Lung microvascular endothelial cell (primary cell): ENCODE measurements at places on chromosomes 1 and 21. TPM values are rescaled to one million over a fixed set of nuclear protein-coding genes. Genes with fewer than 3 reads are reported as not detected.

The OR2L3 gene
- total RNA-seq: not detected in 2 replicates

The MPL gene
- total RNA-seq: under 0.01 TPM in 1 of 2 replicates, not detected in the other

The MTMR11 gene
- total RNA-seq: 0.40 and 0.87 TPM in 2 replicates

The F3 gene
- 1.1 and 1.4 TPM in 2 replicates for total RNA-seq

The DYNLT5 gene
- total RNA-seq: 0.22 and 0.40 TPM in 2 replicates

The BRDT gene
- total RNA-seq: not detected in 2 replicates

The MYBPHL gene
- total RNA-seq: not detected in 2 replicates
